Effector memory CD4-positive, alpha-beta T cell (primary cell): ENCODE measurements at places on chromosomes 7 and 10.

DNA sequence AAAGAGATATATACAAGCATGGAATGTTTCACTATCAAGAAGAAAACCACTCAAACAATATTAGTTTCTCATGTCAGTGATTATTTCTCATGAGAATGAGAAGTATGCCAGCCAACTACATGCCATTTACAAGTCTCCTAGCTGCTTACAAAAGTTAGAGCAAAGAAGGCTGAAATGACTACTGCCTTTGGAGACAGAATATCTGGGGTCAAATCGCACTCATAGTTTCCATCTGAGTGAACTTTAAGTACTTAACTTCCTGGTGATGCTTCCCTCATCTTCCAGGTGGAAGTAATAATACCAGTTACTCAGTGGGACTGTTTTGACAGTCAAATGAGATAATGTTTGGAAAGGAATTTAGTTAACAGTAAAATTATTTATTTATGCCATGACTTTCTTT lies 42.0 kb upstream of the RHOBTB1 start:
- no peak for DNase-seq
- no peak overlapping the region for H3K4me3 ChIP-seq
- no peaks in the 10 kb centered on the region for H3K36me3 ChIP-seq
- H3K27me3 ChIP-seq, result no peaks in the 10 kb centered on the region

- H3K36me3 ChIP-seq, result no peaks in the 10 kb centered on the region
- no peak overlapping the region for H3K27ac ChIP-seq
- DNase-seq, result no peak
- H3K4me3 ChIP-seq, result no peak overlapping the region
Observed at GRCh38 chr7:29008590-29008989, 50.5 kb upstream of the TRIL start.

GRCh38 chr10:15043674-15044073 lies at the start of gene OLAH:
TSS of gene OLAH (plus strand) at chr10:15043943. CDS start at chr10:15047289, 3,346 bp downstream.
- no peak within 1 kb of the TSS for H3K4me3 ChIP-seq
- H3K4me1 ChIP-seq, result no peaks in the 10 kb centered on the region
- no peaks in the 10 kb centered on the region for H3K27me3 ChIP-seq

DNA sequence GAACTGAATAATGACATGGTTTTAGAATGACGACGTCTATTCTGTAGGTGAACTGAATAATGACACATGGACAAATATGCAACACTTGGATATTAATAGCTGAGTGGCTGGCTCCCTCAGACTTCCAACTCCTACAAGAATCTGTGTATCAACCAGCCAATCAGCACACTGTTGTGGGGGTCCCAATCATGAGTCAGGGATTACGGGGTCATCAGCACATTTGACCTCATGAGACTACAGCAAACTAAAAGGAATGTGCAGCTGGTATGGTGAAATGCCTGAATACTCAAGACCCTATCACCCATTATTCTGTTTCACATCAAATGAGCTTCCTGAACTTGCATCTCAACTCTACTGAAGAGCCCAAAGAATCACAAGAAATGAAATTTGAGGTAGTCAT lies 192.5 kb downstream of the ANK3 start:
- no peaks in the 10 kb centered on the region for H3K4me1 ChIP-seq
- H3K4me3 ChIP-seq, result no peak overlapping the region
- H3K27ac ChIP-seq, result no peak overlapping the region
- peaks cover 39% of the 10 kb centered on the region for H3K36me3 ChIP-seq

- DNase-seq, result no peak
- H3K27ac ChIP-seq, result no peak overlapping the region
- H3K27me3 ChIP-seq, result no peaks in the 10 kb centered on the region
- H3K36me3 ChIP-seq, result no peaks in the 10 kb centered on the region
- H3K4me3 ChIP-seq, result no peak overlapping the region
Observed at GRCh38 chr7:131934452-131934851, 378.0 kb upstream of the PODXL start.

DNA sequence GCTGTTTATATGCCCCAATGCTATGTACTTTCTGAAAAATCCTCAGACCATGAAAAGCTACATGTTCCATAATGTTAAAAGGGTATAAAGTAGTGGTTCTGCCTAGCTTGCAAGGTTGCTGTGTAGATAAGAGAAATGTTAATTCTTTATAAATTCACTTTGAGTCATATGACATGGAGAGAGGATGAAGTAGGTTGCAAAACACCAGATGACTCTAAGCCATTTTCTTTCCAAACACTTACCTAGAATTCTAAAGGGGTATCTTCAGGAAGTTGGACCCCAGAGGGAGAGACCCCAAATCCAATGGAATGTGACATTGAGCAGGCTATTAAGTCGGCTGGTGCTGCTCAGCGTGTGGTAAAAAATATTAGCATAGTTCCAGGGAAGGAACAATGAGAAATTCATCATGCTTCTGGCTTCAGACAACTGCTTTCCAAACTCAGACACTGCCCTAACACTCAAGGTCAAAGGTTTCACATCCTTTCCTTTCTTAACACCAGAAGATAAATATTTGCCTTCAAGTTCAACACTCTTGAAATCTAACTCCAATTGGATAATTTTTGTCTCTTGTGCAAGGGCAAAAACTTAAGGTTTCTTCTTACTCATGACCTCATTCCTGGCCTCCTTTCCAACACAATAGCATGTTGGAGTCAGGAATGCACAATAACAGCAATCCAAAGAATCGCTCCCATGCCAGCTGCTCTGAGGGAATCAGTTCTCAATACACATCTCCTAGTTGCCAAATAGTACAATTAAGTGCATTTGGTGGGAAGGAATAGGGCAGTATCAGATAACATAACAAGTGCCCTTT lies 100.7 kb upstream of the AFAP1L2 start:
- no peaks in the 10 kb centered on the region for H3K27me3 ChIP-seq
- H3K27ac ChIP-seq, result no peak overlapping the region
- no peak for DNase-seq
- peaks cover 17% of the 10 kb centered on the region for H3K4me1 ChIP-seq
- H3K36me3 ChIP-seq, result no peaks in the 10 kb centered on the region
- no peak overlapping the region for H3K4me3 ChIP-seq
